ENCODE measurements at places on chromosomes 2 and 18. TPM values are rescaled to one million over a fixed set of nuclear protein-coding genes. Genes with fewer than 3 reads are reported as not detected.

The TLX2 gene
- total RNA-seq: 0.30 TPM

The TTC32 gene
- 53.1 TPM for total RNA-seq

The POTEJ gene
- total RNA-seq: not detected

The SERPINB3 gene
- total RNA-seq: not detected

The AGXT gene
- not detected for total RNA-seq

The INHBB gene
- total RNA-seq: not detected

The GRHL1 gene
- total RNA-seq: 0.38 TPM

The TCF23 gene
- total RNA-seq: not detected

The SKA1 gene
- total RNA-seq: 0.08 TPM

The SERPINB2 gene
- not detected for total RNA-seq

The C2orf92 gene
- 12.4 TPM for total RNA-seq

The PKDCC gene
- not detected for total RNA-seq

The ELOA2 gene
- total RNA-seq: not detected

The PMAIP1 gene
- total RNA-seq: 100 TPM

The CENPA gene
- total RNA-seq: 1.1 TPM

The REG3G gene
- not detected for total RNA-seq

The SERPINB7 gene
- total RNA-seq: not detected

The NIFK gene
- total RNA-seq: 47.7 TPM

The GALNT14 gene
- not detected for total RNA-seq

The MYOM1 gene
- total RNA-seq: 1.5 TPM

The CCNYL1 gene
- total RNA-seq: 8.7 TPM

The ICOS gene
- 98.1 TPM for total RNA-seq

The CKAP2L gene
- total RNA-seq: 0.50 TPM

The TMEM87B gene
- total RNA-seq: 8.9 TPM

The SLC4A3 gene
- 0.20 TPM for total RNA-seq

The TEX44 gene
- total RNA-seq: not detected

The CD8A gene
- 2.1 TPM for total RNA-seq

The PROKR1 gene
- total RNA-seq: not detected

The ARHGEF33 gene
- total RNA-seq: not detected

The EGR4 gene
- 0.14 TPM for total RNA-seq

The RAX gene
- not detected for total RNA-seq

The LBX2 gene
- not detected for total RNA-seq

All from CD4-positive, alpha-beta T cell (primary cell).